ENCODE measurements at places on chromosomes 16 and 17.

- DNase-seq, result peak; percentile 49
Measured at GRCh38 chr17:58156839-58157803, 8.9 kb downstream of the OR4D1 start.

- DNase-seq, result no peak
Measured at GRCh38 chr17:44666006-44666405, 9.7 kb downstream of the MEIOC start.

GRCh38 chr17:75514299-75514918 lies 928 bp downstream of the CASKIN2 start:
- DNase-seq, result no peak

GRCh38 chr17:18167421-18167820 lies 16.2 kb upstream of the ALKBH5 start:
- no peak for DNase-seq

DNA sequence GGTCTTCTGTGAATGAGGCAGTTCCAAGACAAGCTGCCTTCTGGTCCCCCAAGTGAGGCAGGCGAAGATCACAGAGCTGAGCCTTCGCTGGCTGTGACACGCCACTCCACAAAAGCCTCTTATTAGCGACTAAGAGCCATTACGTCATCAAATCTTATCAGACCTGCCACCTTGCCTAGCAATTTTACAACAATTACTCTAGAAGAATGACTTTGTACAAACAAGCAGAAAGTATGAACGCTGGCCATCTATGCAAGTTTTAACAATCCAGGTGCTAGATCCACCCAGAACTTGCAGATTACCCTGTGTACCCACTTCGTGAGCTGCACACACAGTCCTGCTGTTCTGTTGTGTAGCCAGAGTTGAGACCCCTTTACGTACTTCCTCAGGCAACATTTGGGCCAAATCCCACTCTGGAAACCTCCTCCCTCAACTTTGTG lies 3.8 kb upstream of the ICAM2 start:
- no peak for DNase-seq
